ENCODE measurements at places on chromosomes 5 and 9. TPM values are rescaled to one million over a fixed set of nuclear protein-coding genes. Genes with fewer than 3 reads are reported as not detected.

LCN10 gene
- total RNA-seq = not detected

SLC9A3 gene
- total RNA-seq = 3.1 TPM

TMEM167A gene
- 45.7 TPM for total RNA-seq

CDH10 gene
- total RNA-seq = 2.6 TPM

ARSB gene
- total RNA-seq = 37.2 TPM

CXCL14 gene
- total RNA-seq = not detected

C5orf58 gene
- not detected for total RNA-seq

Data from glomerular endothelial cell (primary cell).